ENCODE measurements at places on chromosomes 7 and 10.

- no peak for DNase-seq
Measured at GRCh38 chr7:134548877-134549276, at the start of gene AKR1B15. AKR1B15 (plus strand) TSS chr7:134549110; CDS start chr7:134564620, 15,510 bp downstream.

DNA sequence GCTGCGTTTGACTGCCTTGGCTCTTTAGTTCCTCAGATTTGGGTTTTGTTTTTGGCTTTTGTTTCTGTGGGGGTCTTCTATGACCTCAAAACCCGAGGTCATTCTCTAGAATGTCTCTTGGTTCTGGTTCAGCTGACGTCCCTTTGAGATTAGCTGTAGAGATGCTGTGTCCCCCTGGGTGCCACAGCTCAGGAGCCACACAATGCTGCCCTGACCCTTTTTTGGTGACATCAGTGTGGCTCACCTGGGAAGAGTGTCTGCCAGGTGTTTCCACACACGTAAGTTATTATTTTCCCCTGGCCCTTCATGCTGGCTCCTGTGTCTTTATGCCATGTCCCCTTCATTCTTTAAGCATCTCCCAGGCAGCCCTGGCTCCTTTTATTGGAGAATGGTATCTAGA is 89.8 kb upstream of the DDC start:
- DNase-seq = no peak

DNA sequence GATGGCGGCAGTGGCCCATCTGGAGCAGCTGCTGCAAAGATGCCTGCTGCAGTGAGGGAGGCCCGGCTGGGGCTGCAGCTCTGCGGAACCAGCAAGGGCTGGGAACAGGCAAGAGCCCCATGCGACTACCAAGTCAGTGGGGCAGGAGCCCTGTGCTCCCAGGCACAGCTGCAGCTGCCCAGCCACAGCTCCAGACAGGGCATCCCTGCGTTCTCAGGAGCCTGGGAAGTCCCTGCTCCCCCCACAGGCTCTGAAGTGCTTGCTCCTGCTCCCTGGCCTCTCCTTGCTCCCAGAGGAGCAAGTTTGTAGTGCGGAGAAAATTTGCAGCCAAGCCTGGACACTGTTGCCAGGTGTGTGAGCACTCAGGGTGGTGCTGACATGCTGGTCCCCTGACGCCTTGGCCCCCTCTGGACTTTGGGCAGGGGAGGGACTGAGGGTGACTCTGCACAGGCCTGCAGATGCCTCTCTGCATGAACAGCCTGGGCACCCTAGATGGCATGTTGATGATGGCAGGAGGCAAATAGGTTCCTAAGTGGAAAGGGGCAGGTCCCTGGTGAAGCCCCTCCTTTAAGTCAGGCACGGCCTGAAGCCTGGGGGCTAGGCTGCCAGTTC is 105.6 kb downstream of the LYZL1 start:
- no peak for DNase-seq

DNA sequence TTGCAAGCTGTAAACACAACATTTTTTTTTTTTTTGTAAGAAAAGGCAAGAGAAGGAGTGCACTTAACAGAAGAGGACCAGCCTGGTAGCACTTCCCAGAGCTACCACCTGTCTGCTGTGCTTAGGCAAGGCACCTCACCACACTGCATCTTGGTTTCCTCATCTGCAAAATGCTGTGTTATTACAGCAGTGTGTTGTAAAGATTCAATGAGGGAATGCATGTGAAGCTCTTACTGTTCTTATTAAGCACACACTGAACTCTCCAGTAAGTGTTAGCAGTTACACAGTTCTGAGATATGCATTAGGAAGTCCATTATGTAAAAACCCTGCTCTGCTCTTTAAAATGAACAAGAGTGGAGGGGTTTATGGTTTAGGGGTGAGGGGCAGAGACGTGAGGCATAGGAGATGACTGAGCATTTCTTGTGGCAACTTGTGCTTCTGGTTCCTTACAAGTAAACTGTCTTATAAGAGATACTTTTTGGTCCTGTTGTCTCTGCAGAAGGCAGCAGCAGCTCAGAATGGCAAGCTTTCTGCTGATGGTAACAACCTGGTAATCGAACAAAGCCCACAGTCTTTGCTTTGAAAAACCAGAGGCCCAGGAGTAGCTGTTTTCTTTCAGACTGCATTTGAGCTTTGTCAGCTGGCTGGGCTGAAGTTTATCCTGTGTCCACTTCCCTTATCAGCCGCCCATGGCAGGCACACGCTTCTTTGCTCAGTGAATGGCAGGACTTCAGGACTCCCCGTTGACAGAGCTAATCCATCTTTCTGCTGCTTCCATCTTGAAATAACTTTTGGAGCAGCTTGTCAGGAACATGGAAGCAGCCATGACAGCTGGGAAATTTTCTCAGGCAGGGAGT is 98.8 kb upstream of the BMPER start:
- DNase-seq = no peak

DNA sequence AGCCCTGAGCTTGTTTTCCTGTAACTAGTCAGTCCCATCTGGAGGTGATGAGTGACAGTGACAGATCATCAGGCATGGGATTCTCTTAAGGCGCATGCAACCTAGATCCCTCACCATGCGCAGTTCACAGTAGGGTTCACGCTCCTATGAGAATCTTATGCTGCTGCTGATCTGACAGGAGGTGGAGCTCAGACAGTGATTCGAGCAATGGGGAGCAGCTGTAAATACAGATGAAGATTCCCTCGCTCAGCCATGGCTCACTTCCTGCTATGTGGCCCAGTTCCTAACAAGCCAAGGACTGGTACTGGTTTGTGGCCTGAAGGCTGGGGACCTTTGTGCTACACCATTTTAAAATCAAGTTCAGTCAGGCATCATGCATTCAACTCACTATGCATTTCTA is 221.7 kb downstream of the KIAA1217 start:
- no peak for DNase-seq

DNA sequence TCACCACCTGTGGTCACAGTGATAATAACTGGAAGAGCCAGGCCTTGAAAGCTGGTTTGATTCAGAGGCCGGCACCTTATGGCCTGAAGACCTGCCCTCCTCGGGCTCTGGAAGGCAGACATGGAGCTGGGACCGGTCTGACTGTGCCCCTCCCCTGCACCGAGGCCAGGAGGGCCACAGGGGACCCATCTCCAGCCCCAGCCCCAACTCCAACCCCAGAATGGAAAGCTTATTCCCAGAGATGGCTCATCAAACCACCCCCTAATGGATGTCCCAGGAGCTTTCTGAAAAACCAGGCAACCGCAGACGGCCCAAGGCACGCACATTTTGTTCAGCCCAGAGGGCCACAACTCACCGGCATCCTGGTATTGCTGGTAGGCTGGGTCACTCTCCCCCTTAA is 16.8 kb downstream of the PDIA4 start:
- no peak for DNase-seq

DNA sequence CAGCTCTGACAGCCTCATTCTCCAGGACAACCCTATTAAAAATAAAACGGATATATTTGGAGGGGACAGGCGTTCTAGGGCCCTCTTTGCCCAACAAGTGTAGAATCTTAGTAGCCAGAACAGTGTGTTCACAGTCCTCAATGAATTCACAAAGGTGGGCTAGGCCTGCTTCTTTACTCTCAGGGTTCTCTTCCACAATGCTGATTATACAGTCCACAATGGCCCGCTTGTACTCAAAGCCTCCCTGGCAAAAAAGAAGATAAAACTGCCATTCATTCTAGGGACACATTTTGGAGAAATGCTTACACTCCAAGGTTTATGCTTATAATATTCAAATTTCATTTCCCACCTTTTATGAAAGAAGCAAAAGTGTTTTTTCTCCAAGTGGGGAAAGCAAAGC is 62.6 kb downstream of the MEST start:
- no peak for DNase-seq

DNA sequence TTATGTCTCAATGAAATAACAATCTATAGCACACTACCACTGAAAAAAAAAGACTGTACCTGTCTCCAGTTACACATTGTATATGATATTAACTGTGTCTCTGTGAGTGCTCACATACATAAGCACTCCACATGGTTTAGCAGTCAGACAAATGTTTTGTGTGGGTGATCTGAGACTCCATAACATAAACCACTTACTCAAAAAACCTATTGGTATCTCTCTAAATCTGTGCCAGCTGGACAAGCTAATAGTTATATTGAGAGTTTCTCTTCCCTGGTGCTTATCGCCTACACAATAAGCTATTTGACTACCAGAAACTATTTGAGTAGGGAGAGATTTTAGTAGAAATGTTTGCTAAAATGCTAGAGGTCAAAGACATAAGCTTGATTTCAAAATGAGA is 190.1 kb upstream of the AGR3 start:
- DNase-seq = no peak

DNA sequence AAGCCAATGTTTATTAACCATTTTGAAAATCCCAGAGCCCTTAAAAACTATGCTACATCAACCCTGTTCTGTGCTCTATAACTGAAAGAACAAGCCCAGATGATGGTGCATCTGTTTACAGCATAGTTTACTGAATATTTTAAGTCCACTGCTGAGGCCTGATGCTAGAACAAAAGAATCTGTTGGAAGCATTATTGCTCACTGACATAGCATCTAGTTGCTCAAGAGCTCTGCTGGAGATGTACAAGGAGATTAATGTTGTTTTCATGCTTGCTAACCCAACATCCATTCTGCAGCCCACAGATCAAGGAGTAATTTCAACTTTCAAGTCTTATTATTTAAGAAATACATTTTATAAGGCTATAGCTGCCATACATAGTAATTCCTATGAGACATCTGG is 181.3 kb upstream of the FEZF1 start:
- DNase-seq = no peak

DNA sequence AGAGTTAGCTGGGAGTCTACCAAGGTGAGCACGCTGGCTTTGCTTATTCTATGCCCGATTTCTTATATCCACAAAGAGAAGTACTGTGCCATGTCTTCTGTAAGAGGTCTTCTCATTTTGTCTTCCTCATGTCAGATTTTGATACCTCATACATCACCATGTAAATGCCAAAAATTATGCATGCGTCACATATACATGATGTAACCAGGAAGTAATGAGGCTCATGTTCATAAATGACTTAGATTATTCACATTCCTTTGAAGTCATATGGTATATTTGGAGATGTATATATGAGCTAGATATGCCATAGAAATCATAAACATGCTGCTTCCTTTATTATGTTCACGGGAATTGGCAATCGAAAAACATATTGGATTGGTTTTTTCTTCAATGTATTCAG is 97.7 kb upstream of the CELF2 start:
- no peak for DNase-seq

DNA sequence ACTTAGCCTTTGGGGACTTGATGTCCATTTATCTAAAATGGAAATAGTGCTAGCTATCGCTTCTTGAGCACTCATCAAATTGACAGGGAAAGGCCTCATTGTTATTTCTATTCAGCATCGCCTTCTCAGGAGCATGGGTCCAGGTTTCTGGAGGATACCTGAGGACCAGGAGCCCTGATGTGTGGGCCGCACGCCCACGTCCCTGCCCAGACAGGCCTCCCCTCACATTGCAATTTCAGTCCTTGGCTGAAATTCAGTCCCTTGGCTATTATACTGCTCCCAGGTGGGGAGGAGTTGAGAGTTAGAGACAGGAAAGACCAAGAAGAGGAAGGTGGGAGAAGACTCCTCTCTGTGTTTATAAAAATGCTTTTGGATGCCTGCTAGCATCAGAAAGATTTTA is 38.9 kb downstream of the GPRIN2 start:
- DNase-seq = no peak

GRCh38 chr7:107815254-107815882 is 12.3 kb upstream of the SLC26A3 start:
- DNase-seq = no peak

- no peak for DNase-seq
Measured at GRCh38 chr10:78441694-78442093, 408.0 kb downstream of the RPS24 start.

DNA sequence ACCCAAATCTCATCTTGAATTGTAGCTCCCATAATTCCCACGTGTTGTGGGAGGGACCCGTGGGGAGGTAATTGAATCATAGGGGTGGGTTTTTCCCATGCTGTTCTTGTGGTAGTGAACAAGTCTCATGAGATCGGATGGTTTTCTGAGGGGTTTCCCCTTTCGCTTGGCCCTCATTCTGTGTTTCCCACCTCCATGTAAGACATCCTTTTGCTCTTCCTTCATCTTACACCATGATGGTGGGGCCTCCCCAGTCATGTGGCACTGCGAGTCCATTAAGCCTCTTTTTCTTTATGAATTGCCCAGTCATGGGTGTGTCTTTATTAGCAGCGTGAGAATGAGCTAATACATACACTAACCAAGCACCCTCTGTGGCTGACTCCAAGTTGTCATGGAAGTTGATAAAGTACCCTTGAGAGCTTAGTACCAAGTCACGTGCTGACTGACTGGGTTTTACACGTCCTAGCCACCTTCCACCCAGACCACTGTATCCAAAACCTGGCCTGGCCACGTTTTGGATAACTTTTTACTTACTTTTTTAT is 614.4 kb downstream of the SDK1 start:
- no peak for DNase-seq

DNA sequence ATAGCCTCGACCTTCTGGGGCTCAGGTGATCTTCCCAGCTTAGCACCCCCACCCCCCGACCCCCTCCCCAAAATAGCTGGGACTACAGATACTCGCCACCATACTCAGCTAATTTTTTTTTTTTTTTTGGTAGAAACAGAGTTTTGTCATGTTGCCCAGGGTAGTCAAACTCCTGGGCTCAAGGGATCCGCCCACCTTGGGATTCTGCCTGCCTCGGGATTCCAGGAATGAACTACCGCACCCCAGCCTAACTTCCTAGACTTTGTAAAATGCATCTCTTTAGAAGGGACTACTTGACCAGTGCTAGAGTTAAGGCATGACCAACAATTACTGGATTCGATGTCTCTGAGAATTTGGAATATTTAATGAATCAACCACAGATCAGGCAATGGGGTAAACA is 85.9 kb downstream of the MDFIC start:
- no peak for DNase-seq

- DNase-seq = no peak
Measured at GRCh38 chr7:106080300-106080987, 31.7 kb downstream of the SYPL1 start.

GRCh38 chr10:5416981-5417380 is 4.6 kb downstream of the NET1 start:
- DNase-seq = no peak

DNA sequence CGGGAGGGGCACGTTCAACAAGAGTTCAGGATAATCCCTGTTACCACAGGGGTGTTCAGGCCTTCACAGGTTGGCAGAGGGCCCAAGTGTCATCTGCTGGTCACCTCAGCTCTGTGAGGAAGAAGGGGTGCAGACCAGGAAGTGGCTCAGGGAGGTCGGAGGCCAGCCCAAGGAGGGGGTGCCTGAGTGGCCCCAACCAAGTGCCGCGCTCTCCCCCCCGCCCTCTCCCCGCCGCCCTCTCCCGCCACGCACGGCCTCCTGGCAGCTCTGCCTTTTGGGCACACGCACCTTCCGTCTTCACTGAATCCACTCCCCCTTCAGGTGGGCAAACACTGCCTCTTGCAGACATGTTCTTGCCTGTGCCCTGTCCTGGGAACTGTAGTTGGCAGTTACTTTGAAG is 245.2 kb downstream of the PAXIP1 start:
- no peak for DNase-seq

- DNase-seq = no peak
Measured at GRCh38 chr10:132041340-132041739, 24.4 kb upstream of the JAKMIP3 start.

Data from activated effector memory CD4-positive, alpha-beta T cell treated with anti-CD3 and anti-CD28 coated beads, Interleukin-2, amount 50 U/mL, for 16 hours (primary cell).